ENCODE measurements at places on chromosomes 4 and X. TPM values are rescaled to one million over a fixed set of nuclear protein-coding genes. Genes with fewer than 3 reads are reported as not detected.

The SSX2B gene
- not detected for total RNA-seq

The HSPA4L gene
- 5.4 TPM for total RNA-seq

The GUCY1A1 gene
- 12.1 TPM for total RNA-seq

The ETFDH gene
- 20.6 TPM for total RNA-seq

- DNase-seq: no peak
- H3K27ac ChIP-seq: no peak overlapping the region
- no peaks in the 10 kb centered on the region for H3K36me3 ChIP-seq
- H3K4me3 ChIP-seq: no peak overlapping the region
- H3K27me3 ChIP-seq: no peaks in the 10 kb centered on the region
These were observed 181.3 kb upstream of the SFRP2 start for GRCh38 chr4:153970169-153970568.

DNA sequence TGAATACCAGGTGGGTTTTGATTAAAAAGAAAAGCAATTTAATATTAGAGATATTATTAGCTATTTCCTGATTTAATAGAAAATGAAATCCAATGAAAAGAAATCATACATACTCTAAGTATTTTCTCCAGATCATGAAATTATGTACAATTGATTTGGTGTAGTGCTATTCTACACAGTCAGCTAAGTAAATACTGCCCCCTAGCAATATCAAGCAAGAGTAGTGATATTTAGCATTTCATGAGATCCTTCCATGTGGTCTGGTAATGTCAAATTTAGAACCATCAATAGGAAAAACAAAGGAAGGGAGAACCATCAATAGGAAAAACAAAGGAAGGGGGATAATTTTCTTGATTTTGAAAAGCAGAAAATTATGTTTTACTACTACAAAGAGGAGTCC is 114.6 kb downstream of the TBCK start:
- no peaks in the 10 kb centered on the region for H3K36me3 ChIP-seq
- no peak for DNase-seq
- H3K4me1 ChIP-seq: no peaks in the 10 kb centered on the region
- H3K27ac ChIP-seq: no peak overlapping the region

Data from ovary (tissue), 10 donors.